ENCODE measurements at places on chromosomes 11 and 22.

- no peak for DNase-seq
Measured at GRCh38 chr11:117217141-117218084, 14.5 kb downstream of the PCSK7 start.

- DNase-seq, result no peak
Measured at GRCh38 chr22:49202226-49202625, 625.4 kb downstream of the BRD1 start.

DNA sequence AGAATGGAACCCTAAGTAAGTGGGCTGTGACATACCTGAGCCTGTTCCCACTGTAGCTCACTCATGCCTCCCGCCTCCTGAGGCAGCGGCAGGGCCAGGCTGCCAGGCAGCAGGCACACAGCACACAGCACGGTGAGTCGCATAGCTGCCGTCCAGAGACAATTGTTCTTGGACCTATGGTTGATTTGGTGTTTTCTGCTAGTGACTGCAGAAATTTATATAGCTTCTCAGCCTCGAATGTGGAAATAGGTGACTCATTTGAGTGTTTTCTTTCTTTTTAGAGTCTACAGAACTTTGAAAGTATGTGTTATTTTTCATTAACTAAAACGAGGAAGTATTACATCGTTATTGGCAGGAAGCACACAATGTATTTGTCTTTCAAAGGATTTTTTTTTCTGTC lies at the start of gene MMP7:
Gene MMP7, minus strand, starts transcription at position 190 of the 400 bp plus-strand sequence. Its CDS starts 47 bp downstream, at position 143.
- no peak for DNase-seq

GRCh38 chr11:75270896-75271418 lies 30.4 kb downstream of the TPBGL start:
- DNase-seq, result no peak

DNA sequence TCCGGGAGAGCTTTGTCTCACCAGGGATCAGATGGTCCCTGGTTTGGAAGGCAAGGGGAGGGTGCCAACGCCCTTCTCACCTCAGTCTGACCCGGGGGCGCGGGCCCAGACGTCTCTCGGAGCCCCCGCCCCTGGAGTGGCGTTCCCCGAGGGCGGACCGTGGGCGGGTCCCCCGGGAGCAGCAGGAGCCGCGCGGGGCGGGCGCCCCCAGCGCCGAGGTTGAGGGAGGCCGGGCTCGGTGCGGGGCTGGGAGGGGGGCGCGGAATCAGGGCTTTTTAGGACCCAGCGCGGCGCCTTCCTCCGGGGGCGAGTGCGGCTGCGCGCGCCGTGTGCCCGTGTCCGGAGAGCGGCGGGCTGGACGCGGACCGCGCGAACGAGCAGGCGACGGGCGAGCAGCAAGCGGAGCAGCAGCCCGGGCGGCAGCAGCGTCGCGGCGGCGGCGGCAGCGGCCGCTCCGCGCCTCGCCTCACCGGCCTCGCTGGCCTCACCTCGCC lies at the start of gene KCNC1:
Gene KCNC1, plus strand, starts transcription at position 364 of the 494 bp plus-strand sequence. CDS start 1,222 bp downstream, outside the sequence.
- no peak for DNase-seq

- no peak for DNase-seq
Measured at GRCh38 chr11:65394125-65394536, 7.7 kb downstream of the FRMD8 start.

GRCh38 chr11:111155021-111155420 lies 90.5 kb upstream of the POU2AF2 start:
- no peak for DNase-seq

GRCh38 chr22:20779818-20780158 lies 5.9 kb downstream of the SERPIND1 start:
- no peak for DNase-seq

DNA sequence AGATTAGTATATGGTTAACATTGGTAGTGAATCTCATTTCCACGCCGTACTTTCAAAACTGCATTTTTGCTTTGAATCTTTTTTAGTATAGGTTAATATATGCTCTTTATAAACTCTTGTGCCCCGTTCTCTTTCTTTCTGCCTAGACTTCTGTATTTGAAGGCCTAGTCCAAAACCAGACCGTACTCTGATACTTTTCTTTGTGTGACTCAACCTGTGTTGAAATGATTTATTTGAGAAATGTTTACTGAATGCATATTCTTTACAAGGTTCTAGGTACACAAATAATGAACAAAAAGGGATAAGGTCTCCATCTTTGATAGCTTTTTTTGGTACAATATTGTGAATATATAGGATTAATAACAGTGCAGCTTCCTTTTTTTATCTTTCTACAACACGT lies 68.3 kb downstream of the HIPK3 start:
- DNase-seq, result no peak

DNA sequence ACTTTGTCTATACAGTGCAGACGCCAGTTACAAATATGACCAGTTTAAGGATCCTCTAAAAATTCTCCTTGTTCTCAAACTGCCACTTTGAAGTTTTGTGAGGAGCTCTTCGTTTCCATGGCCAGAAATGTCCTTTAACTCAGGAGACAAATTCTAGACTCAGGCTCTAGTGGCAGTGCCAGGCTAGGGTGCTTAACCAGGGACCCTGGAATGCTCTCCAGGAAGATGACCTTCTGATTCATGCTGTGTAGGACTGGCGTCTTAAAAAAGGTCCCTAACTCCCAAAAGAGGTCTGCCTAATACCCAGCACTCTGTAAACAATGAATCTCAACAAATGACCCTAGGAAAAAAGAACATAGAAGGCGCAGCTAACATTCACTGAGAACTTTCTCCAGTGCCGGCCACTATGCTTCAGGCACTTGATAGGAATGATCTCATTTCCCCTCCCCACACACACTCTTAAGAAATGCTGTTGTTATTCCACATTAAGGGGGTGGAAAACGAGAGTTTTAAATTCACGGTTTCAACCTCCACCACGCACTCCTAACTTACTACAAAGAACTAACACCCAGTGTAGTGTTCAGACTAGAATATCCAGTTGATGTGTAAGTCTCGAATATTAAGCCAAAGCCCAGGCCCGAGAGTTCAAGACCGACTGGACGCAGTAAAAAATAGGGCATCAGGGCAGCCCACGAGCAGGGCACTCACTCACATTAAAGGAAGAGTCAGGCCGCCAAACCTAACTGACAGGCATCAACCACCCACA lies 747 bp downstream of the NXF1 start:
- DNase-seq, result peak; percentile 18
